ENCODE measurements at places on chromosomes 11 and 22. TPM values are rescaled to one million over a fixed set of nuclear protein-coding genes. Genes with fewer than 3 reads are reported as not detected.

DNA sequence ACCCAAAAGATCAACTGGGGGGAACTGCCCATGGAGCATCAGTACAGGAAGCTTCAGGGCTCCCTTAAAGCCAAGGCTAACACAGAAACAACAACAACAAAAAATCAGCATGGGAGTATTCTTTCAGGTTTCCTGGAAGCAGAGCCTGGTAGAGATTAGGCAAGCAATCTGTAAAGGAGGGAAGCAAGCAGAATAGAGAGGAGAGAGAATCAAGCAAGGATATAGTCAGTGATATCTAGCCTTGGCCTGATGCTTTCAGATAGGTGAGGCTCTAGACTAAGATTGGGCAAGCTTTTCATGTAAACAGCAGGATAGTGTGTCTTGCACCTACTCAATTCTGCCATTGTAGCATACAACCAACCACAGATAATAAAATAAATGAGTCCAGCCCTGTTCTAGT, 44.4 kb upstream of the FAT3 start:
- no peak for DNase-seq

BIRC3 gene
- 10.2 TPM for total RNA-seq

- DNase-seq = no peak
Measured at GRCh38 chr22:20674998-20675397, 98.9 kb upstream of the SERPIND1 start.

ZNF215 gene
- 0.33 TPM for total RNA-seq

- no peak for DNase-seq
Measured at GRCh38 chr22:30234786-30235470, 11.6 kb downstream of the LIF start.

GRCh38 chr11:69587454-69588090, 53.4 kb upstream of the CCND1 start:
- no peak for DNase-seq

DNA sequence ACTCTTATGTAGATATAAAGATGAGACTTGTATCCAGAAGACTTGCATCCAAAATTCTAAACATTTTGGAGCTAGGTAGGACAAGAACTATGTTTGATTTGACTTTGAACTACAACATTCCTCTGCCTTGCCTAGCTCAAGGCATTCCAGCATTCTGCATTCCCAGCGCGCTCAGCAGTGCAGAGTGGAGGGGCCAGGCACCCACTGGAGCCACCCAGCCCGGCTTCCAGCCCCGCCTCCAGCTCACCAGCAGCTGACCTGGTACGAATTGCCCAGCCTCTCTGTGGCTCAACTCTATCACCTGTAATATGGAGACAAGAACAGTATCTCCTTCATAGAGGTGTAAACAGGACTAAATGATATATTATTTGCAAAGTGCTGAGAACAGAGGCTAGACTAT, 28.8 kb downstream of the PRDM10 start:
- peak; percentile 38 for DNase-seq

GRCh38 chr22:48840112-48840949, 987.3 kb downstream of the BRD1 start:
- DNase-seq = no peak

MFNG gene
- 7.4 TPM for total RNA-seq

DNA sequence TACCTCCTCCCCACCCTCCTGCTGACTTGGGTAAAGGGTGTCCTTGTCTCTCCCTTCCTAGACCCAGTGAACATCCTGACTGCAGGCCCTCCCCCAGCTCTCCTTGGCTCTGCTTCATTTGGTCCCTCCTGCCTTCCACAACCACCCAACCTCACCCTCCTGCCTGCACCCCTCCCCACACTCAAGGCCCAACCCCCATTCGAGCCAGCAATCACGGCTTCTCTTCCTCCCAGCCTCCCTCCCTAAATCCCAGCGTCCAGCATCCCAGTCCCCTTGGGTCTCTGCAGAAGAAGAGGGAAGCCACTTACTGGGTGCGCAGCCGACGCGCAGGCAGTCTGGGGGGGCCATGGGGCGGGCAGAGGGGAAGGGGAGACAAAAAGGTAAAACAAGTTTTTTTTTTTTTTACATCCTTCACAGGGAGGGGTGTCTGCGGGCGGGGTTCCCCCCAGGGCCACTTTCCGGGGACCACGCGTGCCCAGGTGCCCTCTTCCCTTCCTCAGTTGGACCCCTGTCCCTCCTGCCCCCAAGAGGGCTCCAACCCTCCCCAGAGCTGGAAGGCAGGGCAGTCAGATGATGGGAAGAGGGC, 62.5 kb downstream of the SLC22A12 start:
- no peak for DNase-seq

PARVG gene
- total RNA-seq = 1.1 TPM

GRCh38 chr11:85806876-85807275, 4.1 kb downstream of the SYTL2 start:
- DNase-seq = no peak

ARVCF gene
- 47.3 TPM for total RNA-seq

OR52H1 gene
- total RNA-seq = not detected

DNA sequence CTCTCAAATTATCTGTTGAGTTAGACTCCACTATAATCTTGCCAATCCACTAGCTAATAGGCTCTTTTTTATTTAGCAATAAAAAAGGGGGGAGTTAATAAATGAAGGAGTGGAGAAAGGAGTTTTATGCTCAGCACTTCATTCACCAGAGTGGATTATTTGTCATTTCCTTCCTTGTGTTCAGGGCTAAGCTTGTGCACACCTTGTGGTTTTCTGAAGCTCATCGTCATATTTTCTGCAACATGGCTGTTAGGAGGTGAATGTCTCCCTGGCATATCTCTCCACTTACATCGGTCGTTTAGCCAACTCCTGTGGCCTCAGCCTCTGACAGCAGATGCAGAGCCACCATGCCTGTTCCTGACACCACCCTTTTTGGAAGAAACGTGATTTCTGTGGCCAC, 83.9 kb upstream of the MTNR1B start:
- DNase-seq = no peak

APOBEC3H gene
- not detected for total RNA-seq

DNA sequence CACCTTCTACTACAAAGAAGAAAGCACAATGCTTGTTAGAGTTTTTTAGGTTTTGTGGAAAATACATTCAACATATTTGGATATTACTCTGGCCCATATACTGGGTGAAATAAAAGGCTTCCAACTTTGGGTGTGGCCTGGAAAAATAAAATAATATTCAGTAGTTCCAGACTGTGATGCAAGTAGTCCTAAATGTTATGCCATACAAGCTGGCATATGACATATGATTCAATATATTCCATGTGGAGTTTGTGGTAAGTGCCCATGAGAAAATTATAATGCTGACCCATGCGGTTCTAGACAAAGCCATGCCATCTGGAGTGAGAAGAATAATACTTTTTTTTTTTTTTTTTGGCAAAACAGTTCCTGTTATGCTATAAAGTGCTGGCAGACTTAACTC, 683.3 kb downstream of the LUZP2 start:
- DNase-seq = no peak

- DNase-seq = no peak
Measured at GRCh38 chr22:29482726-29483125, 2.7 kb downstream of the NEFH start.

- DNase-seq = peak; percentile 44
Measured at GRCh38 chr11:16280256-16280682, 76.1 kb downstream of the SOX6 start.

GRCh38 chr11:10619131-10619680, 50.7 kb upstream of the LYVE1 start:
- no peak for DNase-seq

DNHD1 gene
- 7.7 TPM for total RNA-seq

C22orf15 gene
- not detected for total RNA-seq

- DNase-seq = no peak
Measured at GRCh38 chr11:47155879-47156278, 20.8 kb downstream of the ARFGAP2 start.

OR8G5 gene
- total RNA-seq = not detected

EXPH5 gene
- 3.8 TPM for total RNA-seq

YAP1 gene
- 75.9 TPM for total RNA-seq

DNA sequence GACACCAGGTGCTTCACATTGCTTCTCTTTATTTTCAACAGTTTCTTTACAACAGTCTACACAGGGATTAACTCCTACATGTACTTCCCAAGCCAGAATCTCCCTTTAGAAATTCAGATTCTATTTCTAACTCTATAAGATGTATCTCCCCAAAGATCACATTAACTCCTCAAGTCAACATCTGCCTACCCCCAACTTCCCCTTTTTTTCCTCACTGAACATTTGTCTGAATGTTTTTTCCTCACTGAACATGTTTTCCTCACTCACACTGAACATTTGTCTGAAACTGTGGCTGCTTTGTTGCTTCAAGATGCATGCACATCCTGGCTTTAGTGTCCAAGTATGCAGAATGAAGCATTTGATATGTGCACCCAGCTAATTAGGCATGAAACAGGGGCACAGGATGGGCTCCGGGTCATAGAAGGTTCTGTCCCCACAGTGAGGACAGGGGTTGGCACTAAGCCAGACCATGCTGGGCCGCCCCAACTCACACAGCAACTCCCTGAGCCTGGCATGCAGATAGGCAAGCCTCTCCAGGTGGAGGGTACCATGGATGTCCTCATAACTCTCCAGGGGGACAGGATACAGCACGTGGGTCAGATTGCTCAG, 11.3 kb downstream of the PRAME start:
- no peak for DNase-seq

RRP8 gene
- total RNA-seq = 22.2 TPM

- DNase-seq = no peak
Measured at GRCh38 chr11:68371171-68372041, 59.0 kb downstream of the LRP5 start.

DNA sequence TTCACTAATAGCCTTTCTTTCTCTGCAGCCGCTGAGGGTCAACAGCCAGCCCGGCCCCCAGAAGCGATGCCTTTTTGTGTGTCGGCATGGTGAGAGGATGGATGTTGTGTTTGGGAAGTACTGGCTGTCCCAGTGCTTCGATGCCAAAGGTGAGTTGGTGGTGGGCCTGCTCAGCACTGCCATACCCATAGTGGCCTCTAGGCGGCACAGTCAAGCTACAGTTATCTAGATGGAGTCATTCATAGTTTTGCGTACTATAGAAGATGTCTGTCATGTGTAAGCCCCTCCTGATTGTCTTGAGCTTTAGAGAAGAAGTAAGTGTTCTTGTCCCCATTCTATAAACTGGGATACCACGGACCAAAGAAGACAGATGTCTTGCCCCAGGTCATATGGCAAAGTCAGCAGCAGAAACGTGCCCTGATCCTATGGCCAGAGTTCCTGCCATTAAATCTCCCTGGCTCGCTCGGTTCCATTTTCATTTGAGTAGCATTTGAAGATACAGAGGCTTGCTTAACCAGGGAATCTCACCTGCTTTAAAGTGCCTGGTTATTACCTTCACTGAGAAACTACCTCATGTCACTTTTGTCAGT, 42.1 kb upstream of the CRTAM start:
- peak; percentile 44 for DNase-seq

DNA sequence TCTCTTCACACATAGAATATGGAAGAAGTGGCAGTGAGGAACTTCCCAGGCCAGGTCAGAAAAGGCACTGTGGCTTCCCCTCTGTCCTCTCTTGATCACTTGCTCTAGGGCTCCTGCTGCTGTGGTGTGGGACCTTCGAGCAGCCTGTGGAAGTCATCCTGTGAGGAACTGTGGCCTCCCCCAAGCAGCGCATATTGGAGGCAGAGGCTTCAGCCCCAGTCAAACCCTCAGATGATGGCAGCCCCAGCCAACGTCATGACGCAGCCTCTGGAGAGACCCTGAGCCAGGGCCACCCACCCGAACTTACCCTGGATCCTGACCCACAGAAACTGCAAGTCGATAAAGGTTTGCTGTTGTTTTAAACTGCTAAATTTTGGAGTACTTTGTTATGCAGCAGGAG, 444.9 kb downstream of the TBC1D22A start:
- DNase-seq = no peak

POTEH gene
- not detected for total RNA-seq

GRCh38 chr11:43834286-43834685, 46.3 kb upstream of the ALKBH3 start:
- DNase-seq = no peak

RAB6A gene
- 96.5 TPM for total RNA-seq

DNA sequence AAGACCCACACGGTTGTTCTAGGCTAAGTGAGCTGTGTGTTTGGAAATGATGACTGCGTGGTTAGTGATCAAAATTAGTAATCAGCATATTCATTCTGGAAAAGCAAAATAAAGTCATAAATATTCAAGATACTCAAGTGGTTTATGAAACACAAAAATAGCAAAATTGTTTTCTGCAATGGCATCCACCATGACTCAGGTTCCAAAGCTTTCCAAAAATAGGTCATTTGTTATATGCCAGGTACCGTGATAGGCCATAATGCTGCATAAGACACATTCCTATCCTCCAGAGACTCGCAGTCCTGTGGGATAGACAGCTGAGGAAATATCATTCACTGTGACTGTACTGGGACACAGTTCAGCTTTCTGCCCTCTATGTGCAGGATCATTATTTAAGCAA, 2.4 kb upstream of the ATL3 start:
- DNase-seq = no peak

- DNase-seq = peak; percentile 20
Measured at GRCh38 chr22:24938741-24939341, 7.7 kb downstream of the LHFPL7 start.

DNA sequence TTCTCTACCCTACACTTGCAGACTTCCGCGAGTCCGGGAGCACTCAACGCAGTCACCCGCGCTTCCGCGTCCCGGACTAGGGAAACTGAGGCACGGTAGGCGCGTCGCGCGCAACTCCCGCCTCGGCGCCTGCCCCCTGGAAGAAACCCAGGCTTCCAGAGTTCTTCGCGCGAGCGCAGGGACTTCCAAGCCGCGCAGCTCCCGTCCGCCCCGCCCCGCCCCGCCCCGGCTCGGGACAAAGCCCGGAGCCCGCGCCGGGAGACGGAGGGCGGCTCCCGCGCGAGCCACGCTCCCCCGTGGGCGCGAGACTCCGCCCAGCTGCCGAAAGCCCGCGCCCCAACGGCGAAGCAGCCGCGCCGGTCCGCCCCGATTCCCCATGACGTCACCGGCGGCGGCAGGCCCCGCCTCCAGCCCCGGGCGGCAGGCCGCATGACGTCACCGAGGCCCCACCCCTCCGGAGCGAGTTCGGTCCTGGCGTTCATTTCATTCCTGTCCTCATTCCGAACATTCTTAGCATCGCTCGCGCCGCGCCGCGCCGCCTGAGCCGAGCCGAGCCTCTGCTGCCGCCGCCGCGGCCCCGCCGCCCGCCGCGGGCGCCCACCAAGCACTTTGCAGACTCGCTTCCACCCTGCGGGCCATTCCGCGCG, at the start of gene TEAD1:
TEAD1 (plus strand) TSS at position 498 of the 647 bp plus-strand sequence.
- peak; percentile 98 for DNase-seq

NRIP3 gene
- 0.33 TPM for total RNA-seq

DNA sequence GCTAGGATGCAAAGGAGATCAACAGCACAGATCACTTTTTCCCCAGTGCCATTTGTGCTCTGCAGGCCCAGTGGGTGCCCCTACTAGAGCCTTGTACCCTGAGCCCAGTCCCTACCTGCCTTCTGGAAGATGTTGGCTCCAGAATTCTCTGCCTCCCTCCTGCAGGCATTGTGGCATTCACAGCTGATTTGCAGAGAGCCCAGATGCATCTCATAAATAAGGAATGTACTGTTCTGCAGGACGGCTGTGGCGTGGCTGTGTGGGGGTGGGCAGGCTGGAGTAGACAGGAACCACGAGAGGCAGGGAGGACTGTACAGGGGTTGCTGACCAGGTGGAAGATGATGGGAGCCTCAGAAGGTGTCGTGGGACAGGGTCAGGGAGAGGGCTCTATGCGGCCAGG, 11.2 kb upstream of the MIAT start:
- DNase-seq = no peak

RTN4R gene
- 0.78 TPM for total RNA-seq
